Ascending aorta (tissue), 2 donors: ENCODE measurements at places on chromosomes 4 and X.

DNA sequence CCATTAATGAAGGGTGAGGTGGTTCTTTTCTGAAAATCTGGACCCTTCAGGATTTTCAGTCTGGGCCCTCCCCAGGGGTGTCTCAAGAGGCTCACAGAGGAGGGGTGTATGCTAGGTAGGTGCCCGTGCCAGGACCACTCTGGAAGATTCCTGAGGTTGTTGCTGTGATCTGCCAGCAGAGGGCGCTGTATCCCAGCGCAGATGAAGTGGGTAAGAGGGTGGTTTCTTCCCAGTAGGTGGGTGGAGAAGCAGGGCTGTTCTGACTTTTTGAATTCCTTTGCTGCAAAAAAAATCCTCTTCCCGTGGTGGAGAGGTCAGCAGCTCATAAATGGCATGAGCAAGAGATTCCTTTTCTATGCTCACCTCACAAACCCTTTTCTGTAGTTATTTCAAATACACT is 51.1 kb downstream of the SCML1 start:
- no peaks in the 10 kb centered on the region for H3K36me3 ChIP-seq
- DNase-seq, result no peak
- no peaks in the 10 kb centered on the region for H3K27me3 ChIP-seq
- H3K27ac ChIP-seq, result no peak overlapping the region
- no peaks in the 10 kb centered on the region for H3K4me1 ChIP-seq

GRCh38 chrX:63350465-63350877 is 661 bp downstream of the SPIN4 start:
- H3K4me3 ChIP-seq, result peak overlapping the region; percentile 66
- no peaks in the 10 kb centered on the region for H3K27me3 ChIP-seq
- H3K4me1 ChIP-seq, result no peaks in the 10 kb centered on the region
- H3K36me3 ChIP-seq, result no peaks in the 10 kb centered on the region
- no peak for DNase-seq
- H3K27ac ChIP-seq, result peak overlapping the region; percentile 72

- DNase-seq, result no peak
- H3K4me1 ChIP-seq, result peaks cover 2% of the 10 kb centered on the region
- H3K27ac ChIP-seq, result no peak overlapping the region
- H3K4me3 ChIP-seq, result no peak overlapping the region
- no peaks in the 10 kb centered on the region for H3K27me3 ChIP-seq
Measured at GRCh38 chr4:141039156-141039555, 94.1 kb downstream of the RNF150 start.

GRCh38 chr4:11421116-11421515 is 7.6 kb downstream of the HS3ST1 start:
- no peak overlapping the region for H3K4me3 ChIP-seq
- H3K4me1 ChIP-seq, result no peaks in the 10 kb centered on the region
- no peaks in the 10 kb centered on the region for H3K36me3 ChIP-seq
- H3K27me3 ChIP-seq, result no peaks in the 10 kb centered on the region
- no peak for DNase-seq
- no peak overlapping the region for H3K27ac ChIP-seq

- H3K4me3 ChIP-seq, result no peak overlapping the region
- DNase-seq, result no peak
- no peaks in the 10 kb centered on the region for H3K4me1 ChIP-seq
Measured at GRCh38 chr4:118372251-118372650, 19.4 kb upstream of the PRSS12 start.
